ENCODE measurements at places on chromosomes 1 and 21.

DNA sequence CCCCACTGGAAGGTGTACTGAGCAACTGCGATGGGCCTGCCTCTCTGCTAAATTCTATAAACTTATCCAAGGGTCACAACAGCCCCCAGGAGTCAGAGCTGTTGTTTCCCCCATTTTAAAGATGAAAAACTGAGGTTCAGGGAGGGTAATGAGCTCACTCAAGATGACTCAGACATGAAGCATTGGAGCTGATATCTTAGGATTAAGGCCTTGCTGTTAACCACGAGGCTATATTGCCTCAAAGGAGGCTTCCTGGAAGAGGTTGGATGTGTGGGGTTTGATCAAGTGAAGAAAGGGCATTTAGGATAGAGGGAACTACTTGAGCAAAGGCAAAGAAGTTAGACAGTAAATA is 6.7 kb downstream of the LDLRAP1 start:
- no peak for DNase-seq

DNA sequence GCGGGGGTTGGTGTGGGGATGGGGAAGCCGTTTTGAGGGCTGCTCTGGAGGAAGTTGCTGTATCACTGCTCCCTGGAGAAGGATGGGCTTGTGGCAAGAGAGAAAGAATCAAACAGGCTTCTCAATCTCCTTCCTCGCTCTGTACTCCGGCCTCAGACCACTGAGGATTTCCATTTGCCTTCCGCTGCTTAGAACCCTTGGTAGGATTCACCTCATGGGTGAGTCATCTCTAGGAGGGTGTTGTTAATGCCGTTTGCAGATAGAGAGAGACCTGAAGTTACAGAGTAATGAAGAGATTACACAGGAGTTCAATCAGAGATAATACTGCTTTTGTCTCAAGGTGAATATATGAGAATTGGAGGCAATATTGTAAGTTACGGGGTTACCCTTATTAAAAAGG is 15.3 kb downstream of the SLC35F3 start:
- no peak for DNase-seq

DNA sequence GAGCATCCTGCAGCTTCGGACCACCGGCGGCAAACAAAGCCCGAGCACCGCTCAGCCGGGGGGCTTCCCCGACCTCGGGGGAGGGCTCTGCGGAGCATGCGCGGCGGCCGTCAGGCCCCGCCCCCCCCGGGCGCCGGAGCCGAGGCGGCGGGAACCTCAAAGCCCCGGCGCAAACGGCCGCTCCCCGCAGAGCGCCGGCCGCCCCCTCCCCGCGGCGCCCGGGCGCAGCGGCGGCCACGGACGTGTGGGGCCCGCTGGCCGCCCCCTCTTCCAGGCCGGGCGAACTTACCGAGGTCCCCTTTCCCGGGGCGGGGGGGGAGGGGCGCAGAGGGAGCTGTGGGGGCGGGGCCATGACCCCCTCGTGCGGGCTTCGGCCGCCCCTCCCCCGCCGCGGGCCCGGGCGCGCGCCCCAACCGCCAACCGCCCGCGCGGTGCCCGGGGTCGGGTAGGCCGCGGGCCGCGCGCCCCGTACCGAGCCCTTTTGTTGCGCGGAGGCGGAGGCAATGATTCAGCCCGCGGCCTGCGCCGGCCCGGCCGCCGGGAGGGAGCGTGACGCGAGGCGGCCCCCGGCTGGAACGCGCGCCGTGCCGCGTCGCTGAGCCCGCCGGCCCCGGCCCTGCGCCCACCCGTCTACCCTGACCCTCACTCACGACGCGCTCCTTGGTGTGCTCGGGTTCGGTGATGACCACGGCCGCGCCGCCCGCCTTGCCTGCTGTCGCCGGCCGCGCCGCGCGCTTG is 1.7 kb downstream of the RCC2 start:
- no peak for DNase-seq

DNA sequence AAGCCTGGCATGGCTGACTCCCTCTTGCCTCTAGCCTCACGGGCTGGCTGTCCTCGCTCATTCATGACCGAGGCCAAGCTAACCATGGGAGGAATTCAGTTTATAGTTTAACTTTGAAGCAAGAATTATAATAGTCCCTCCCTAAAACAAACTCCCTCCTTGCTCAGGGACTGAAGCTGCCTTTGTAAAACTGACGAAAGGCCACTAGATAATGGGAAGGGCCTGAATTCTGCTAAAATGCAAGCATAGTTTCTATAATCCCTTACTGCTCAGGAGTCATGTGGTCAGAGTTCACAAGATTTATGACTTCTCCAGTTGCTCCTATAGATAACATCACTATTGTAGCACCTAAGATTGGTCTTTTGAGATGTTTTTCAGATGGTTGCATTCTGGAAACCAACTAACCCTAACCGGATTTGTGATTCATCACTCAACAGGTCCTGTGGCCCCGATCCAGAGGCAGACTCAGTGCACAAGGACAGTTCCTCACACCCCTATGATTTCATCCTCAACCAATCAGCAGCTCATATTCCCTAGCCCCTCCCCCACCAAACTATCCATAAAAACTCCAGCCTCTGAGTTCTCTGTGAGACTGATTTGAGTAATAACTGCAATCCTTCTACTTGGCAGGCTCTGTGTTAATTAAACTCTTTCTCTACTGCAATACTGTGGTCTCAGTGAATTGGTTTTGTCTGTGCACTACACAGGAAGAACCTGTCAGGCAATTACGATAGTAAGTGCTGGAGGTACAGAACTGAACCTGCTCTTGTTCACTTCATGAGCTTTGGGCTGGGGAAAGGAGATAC is 26.4 kb downstream of the HHIPL2 start:
- no peak for DNase-seq

DNA sequence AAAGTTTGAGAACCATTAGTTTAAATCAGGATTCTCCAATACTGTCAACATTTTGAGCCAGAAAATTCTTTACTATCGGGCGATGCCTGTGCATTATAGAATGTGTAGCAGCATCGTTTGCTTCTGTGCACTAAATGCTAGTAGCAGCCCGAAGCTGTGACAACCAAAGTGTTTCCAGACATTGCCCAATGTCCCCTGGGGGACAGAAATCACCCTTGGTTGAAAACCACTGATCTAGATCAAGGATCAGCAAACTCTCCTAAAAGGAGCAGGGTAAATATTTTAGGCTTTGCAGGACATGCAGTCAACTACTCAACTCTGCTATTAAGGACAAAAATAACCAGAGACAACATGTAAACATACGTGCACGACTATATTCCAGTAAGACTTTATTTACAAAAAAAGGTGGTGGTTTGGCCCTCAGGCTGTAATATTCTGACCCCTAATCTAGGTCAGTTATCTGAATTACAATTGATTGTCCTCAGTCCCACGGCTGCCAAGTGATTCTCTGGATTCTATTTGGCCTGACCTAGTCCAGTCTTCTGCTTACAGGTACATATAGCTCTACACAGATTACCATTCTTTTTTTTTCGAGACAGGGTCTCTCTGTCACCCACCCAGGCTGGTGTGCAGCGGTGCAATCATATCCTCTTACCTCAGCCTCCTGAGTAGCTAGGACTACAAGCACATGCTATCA is 10.6 kb downstream of the FAF1 start:
- no peak for DNase-seq

DNA sequence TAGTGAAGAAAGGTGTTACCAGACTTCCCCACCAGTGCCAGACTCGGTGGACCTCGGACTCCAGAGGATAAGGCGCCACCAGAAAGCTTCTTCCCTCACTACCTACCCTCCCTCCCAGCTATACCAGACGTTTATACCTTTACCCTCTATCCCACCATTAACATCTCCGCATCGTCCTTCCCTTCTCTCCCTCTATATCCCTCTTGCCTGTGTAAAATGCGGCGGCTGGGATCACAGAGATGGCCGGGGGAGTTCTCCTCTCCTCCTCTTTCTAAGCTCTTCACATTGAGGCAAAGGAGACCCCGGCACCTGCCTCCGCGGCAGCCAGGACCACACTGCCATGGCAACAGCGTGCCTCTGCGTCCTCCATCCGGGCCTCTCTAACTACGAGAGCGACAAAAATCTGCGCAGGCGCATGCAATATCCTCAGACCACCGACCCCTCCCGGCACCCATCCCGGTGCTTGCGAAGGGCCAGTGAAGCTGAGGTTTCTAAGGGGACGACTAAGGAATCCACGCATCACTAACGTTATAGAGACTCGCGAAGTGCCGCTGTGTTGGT is at the start of gene CCDC181:
TSS of gene CCDC181 (minus strand) at position 394 of the 561 bp plus-strand sequence. CDS start 2,547 bp downstream, outside the sequence.
- no peak for DNase-seq

DNA sequence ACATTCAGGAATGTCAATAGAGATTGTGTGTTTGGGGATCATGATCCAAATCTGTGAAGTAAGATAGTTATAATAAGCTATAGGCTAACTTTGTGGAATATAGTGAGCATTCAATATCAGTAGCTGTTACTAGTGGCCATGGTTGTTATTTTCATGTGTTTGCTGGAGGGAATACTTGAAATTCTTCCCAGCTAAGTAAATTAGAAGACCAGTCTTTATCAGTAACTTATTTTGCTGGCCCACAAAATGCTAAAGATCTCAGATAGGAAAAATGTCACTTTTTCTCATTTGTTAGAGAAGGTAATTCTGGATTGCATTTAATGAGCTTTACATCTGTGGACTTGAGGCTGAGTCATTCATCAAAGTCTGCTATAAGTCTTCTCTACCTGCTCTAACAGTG is 156.1 kb upstream of the LRRC7 start:
- DNase-seq = no peak
